ENCODE measurements at places on chromosomes 1 and 21. TPM values are rescaled to one million over a fixed set of nuclear protein-coding genes. Genes with fewer than 3 reads are reported as not detected.

ESRRG gene
- 0.17 TPM for total RNA-seq

FMO5 gene
- total RNA-seq, result 4.1 TPM

DDR2 gene
- 192 TPM for total RNA-seq

EFNA3 gene
- total RNA-seq, result 0.44 TPM

SPRTN gene
- total RNA-seq, result 9.4 TPM

FCER1G gene
- 39.6 TPM for total RNA-seq

KRTAP24-1 gene
- not detected for total RNA-seq

MYBPHL gene
- total RNA-seq, result not detected

SPTA1 gene
- total RNA-seq, result 0.68 TPM

CENPS gene
- total RNA-seq, result 3.3 TPM

RBM11 gene
- total RNA-seq, result 0.65 TPM

ARHGAP29 gene
- total RNA-seq, result 106 TPM

LEPR gene
- total RNA-seq, result 14.5 TPM

CLIC4 gene
- 145 TPM for total RNA-seq

MAST2 gene
- 18.6 TPM for total RNA-seq

BEST4 gene
- 0.75 TPM for total RNA-seq

SLAMF6 gene
- total RNA-seq, result 0.65 TPM

SPRR2F gene
- not detected for total RNA-seq

DNAJC28 gene
- total RNA-seq, result 1.7 TPM

TSPAN2 gene
- total RNA-seq, result 2.6 TPM

MAP10 gene
- 0.49 TPM for total RNA-seq

SYPL2 gene
- total RNA-seq, result 0.22 TPM

KLHL12 gene
- total RNA-seq, result 24.1 TPM

VWA1 gene
- 14.3 TPM for total RNA-seq

TSPEAR gene
- not detected for total RNA-seq

RNU5D-1 gene
- total RNA-seq, result not detected

KRTAP19-1 gene
- not detected for total RNA-seq

GUK1 gene
- total RNA-seq, result 274 TPM

AADACL3 gene
- total RNA-seq, result not detected

CACYBP gene
- total RNA-seq, result 282 TPM

HPDL gene
- total RNA-seq, result not detected

C1QB gene
- total RNA-seq, result 768 TPM

CFAP74 gene
- not detected for total RNA-seq

HSD3B1 gene
- total RNA-seq, result not detected

VPS13D gene
- total RNA-seq, result 78.6 TPM

VWA5B1 gene
- total RNA-seq, result not detected

KIAA1614 gene
- total RNA-seq, result 9.9 TPM

EPS8L3 gene
- not detected for total RNA-seq

BRDT gene
- total RNA-seq, result not detected

AGPAT3 gene
- 29.7 TPM for total RNA-seq

FAM43B gene
- total RNA-seq, result 0.38 TPM

MXRA8 gene
- 152 TPM for total RNA-seq

PDPN gene
- total RNA-seq, result 6.8 TPM

MEX3A gene
- 0.22 TPM for total RNA-seq

Data from subcutaneous adipose tissue (tissue), 4 donors.